Naive thymus-derived CD8-positive, alpha-beta T cell (primary cell): ENCODE measurements at places on chromosomes 7 and 10.

GRCh38 chr7:52928591-52928990, 106.8 kb upstream of the POM121L12 start:
- DNase-seq: no peak

GRCh38 chr7:5435291-5436002, 11.8 kb upstream of the TNRC18 start:
- no peak for DNase-seq

- no peak for DNase-seq
These were observed 123.1 kb upstream of the HPS1 start for GRCh38 chr10:98569853-98570252.

DNA sequence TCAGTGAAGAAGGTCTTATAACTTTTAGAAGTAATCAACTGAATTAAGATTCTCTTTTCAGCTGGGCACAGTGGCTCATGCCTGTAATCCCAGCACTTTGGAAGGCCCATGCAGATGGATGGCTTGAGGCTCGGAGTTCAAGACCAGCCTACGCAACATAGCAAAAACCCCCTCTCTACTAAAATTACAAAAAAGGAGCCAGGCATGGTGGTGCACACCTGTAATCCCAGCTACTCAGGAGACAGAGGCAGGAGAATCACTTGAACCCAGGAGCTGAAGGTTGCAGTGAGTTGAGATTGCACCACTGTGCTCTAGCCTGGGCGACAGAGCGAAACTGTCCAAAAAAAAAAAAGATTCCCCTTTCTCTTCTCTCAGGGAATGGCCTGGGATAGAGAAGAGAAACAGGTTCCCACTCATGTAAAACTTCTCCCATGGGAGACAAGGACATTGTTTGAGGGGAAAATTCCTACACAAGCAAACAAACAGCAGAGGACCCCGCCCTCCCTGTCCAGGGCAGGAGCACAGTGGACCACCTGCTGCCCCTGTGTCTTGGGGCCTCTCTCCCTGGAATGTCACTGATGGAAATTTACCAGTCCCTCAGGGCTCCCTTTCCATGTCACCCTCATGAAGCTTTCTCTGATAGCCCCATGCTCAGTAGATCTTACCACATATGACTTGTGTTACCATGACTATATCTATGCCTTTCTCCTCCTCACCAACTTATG, 5.6 kb downstream of the IL2RA start:
- no peak for DNase-seq

DNA sequence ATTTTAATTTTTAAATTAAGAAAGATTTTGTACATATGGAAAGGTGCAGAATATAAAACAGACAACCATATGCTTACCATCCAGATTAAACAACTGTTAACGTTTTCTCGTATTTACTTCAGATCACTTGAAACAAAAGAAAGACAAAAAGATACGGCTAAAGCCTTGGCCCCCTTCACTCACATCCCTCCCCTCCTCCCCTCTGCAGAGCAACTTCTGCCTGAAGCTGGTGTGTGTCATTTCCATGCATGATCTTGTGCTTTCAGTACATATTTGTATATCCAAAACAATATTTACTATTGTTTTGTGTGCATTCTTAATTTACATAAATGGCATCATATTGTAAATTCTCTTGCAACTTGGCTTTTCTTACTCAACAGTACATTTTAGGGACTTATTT, 68.5 kb upstream of the ANKRD1 start:
- DNase-seq: no peak

- DNase-seq: no peak
These were observed 31.0 kb downstream of the MKI67 start for GRCh38 chr10:128095027-128095752.

- DNase-seq: no peak
These were observed 159.2 kb upstream of the PITRM1 start for GRCh38 chr10:3331690-3332230.

GRCh38 chr7:100080907-100081534, 502 bp downstream of the ZNF3 start:
- DNase-seq: no peak

GRCh38 chr10:27503498-27504006, 552 bp upstream of the RAB18 start:
- DNase-seq: no peak

DNA sequence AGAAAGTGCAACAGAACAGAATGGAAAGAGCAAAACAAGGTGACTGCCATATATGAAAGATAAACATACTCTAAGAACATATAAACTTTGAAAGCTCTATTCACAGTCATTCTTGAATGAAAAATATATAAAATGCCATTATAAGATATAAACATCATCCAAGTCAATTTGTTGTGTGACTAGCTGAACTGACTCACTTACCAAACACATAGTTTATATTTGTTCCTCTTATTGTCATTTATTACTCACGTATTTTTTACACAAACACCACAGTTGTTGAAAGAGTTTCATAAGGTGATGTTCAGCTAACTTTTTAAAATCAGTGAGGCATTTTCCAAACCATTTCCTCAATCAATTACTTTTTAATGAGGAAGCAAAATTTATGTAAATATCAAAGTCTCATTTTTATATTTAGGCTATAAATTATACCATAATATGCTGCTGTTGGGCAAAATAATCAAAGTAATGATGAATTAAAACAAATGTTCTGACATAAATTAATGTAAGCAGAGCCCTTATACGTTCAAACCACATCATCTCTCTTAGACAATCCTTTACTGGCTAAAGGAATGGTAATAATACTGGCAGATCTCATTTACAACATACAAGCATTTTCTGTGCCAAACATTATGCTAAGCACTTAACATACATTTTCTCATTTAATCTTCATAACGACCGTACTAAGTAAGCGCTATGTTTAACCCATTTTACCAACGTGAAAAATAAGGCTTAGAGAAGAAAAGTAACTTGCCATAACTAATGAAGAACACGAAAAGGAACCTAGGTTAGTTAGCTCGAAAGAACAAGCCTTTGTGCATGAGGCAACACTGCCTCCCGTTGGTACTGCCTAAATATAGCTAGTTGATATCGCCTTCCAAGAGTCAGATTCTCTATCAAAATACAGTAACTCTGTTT, 7.3 kb downstream of the LRRN3 start:
- peak; percentile 69 for DNase-seq

DNA sequence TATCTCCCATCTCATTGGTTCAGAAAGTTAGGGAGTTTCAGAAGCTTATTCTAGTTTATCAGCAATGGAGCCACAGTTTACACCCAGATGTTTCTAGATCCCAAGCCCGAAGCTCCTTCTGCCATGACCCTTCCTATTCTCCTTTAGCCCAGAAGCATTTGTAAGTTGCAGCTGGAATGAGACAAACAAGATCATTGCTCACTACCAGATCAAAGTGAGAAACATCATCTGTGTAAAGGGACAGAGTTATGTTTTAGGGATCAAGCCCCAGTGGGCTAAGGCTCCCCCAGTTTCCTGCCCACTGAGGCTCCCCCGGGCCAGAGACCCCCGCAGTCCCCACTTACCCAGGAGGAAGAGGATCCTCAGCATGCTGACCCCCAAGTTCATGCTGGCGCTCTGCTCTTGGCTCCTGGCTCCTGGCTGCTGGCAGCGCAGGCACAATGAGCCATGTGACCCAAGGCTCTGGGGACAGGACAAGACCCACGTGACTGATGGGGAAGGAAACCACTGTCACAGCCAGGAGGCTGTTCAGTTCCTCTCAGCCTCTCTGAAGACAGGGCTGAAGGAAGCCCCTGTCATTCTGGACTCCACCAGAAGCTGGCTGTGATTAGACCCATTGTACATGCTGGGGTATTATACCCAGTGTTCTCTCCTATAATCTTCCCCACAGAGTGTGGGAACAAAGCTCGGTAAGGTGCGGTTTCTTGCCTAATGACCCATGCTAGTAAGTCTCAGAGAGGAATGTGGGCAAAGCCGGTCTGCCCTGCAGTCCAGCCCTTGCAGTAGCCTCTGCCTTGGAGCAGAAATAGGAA, at the start of gene TMEM273:
TSS of gene TMEM273 (minus strand) at position 442 of the 812 bp plus-strand sequence. CDS start at position 387, 55 bp downstream.
- DNase-seq: no peak

DNA sequence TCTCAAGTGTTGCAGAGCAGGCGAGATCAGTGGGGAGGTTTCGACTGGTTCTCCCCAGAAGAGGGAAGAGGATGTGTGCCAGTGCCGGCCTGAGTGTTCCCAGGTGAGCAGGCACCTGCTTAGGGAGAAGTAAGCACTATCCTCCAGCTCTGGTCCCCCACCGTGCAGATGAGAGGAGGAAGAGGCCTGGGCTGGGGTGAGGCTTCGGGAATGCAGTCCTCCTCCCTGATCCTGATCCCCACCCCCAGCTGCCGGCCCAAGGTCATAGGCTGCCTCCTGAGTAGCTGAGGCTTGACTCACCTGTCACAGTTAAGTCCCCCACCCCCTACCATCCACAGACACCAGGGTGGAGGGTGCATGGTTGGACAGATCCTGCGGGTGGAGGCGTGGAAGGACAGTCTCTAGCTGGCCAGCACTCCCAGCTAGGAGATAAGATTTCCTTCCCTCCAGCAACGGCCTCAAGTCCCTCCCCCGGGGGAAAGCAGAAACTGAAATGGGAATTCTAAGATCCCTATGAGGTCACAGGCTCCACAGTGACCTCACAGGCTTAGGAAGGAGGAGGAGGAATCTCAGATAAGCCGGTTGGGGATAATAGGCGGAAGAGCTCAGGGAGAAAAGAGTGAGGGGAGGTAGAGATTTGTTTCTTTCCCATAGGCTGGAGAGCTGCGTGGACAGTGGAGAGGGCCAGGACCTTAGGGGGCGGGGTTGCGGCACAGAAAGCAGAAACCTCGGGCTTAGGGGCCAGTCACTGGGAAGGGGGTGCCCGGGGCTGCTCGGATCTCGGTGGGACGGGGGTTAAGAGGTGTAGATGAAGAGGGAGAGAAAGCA, 1.0 kb downstream of the LRCH4 start:
- DNase-seq: no peak

- no peak for DNase-seq
These were observed 387.3 kb downstream of the TNS3 start for GRCh38 chr7:47194516-47195057.

- DNase-seq: no peak
These were observed 62.7 kb upstream of the RNF32 start for GRCh38 chr7:156577645-156578577.

DNA sequence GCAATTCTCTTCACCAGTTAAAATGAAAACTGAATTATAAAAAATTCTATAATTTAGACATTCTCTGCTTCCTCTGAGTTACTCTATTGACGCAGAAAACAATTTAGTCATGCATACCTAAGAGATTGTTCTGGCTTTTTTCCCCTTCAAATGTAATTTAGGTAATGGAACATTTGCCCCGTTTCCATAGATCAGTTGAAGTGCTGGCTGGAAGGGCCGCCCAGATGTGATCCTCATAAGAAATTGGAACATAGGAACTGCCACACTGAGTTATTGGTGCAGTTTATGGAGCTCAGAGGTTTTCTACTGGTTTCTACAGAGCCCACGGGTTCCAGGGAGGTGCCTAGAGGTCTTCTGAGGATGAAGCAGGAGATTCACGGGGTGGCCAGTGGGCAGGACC, 581.7 kb downstream of the SDK1 start:
- no peak for DNase-seq

GRCh38 chr10:73519336-73519735, 23.5 kb upstream of the PPP3CB start:
- DNase-seq: no peak

DNA sequence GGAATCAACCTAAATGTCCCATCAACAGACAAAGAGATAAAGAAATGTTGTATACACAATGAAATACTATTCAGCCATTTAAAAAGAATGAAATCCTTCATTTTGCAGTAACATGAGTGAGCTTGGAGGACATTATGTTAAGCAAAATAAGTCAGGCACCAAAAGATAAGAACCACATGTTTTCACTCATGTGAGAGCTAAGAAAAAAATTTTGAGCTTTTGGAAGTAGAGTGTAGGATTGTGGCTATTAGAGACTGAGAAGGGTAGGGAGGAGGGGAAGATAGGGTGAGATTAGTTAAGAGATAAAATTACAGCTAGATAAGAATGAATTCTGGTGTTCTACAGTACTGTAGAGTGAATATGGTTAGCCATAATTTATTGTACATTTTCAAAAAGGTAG, 8.3 kb upstream of the YAE1 start:
- no peak for DNase-seq

DNA sequence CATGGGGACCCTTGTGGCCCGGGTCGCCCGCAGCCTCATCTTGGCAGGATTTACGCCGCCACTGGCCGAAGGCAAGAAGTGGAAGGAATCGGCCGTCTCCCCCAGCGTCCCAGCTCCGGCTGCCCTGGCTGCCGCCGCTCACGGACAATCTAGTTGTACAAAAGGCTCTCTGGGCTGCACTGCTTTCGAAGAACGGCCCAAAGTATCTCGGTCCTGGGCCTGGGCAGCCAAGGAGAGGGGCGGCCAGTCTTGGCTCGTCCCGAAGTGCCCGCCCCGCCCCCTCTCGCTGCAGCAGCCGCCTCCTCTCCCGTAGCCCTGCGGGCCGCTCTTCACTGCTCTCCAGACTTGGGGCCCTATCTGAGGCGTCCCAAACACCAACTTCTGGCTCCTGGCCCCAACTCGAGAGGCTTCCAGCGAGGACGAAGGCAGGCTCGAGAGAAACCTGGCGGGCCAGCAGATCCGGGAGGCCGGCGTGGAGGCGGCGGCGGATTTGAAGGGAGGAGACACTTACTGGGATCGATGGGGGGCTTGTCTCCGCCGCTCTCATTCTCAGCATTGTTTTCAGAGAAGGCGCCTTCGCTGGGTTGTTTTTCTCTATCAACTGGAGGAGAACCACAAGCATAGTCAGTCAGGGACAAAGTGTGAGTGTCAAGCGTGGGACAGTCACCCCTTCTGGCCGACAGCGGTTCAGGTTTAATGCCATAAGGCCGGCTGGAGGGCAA, 809 bp downstream of the HOXA9 start:
- DNase-seq: no peak

DNA sequence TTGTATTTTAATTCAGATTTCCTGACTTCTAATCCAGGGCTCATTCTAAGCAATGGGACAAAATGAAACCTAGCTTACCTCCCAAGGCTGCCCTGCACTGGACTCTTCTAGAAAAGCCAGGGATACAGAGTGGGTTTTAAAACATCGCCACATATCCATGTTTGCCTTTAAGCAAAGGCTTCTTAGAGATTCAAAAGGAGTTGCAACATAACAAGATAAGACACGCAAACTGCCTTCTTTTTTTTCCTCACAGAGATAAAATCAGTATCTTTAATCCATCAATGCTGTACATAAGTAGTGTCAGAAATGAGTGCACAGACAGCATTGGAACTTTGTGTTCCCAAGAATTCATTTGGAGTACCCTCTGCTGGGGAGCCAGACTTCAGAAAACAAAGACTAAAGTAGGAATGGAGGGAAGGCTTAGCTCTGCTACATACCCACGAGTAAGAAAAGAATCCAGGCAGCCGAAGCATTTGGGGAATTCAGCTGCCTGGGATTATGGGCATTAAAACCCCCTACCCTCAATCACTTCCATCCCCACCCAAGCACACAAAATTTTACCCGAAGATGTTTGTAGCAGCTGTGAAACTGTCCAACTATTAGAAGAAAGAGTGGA, 427.8 kb downstream of the ARL4A start:
- DNase-seq: no peak
